Muscle of back (tissue), 13 donors: ENCODE measurements at places on chromosomes 2 and 18. TPM values are rescaled to one million over a fixed set of nuclear protein-coding genes. Genes with fewer than 3 reads are reported as not detected.

Gene PDE11A
- polyA plus RNA-seq, result 0.78 TPM

Gene CD207
- 0.87 TPM for polyA plus RNA-seq

- no peak for DNase-seq
Observed at GRCh38 chr18:51531501-51531900, 334.0 kb upstream of the MEX3C start.

DNA sequence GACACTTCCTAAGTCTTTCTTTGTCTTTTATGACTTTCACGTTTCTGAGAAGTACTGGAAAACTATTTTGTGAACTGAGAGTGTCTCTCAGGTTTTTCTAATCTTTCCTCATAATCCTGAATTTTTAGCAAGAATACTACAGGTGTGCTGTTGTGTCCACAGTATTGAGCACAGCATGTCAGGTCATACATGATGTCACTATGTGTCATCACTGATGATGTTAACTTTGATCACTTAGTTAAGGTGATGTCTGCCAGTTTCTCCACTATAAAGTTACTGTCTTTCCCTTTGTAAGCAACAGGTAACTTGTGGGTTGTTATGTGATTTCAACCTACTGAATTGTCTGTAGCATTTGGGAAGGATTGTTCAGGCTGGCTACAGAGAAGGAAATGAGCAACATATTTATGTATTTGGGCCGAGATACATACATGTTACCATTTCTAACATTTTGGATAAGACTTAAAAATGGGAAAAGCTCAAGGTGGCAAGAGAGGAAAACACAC lies 11.1 kb downstream of the MATN3 start:
- DNase-seq, result no peak

DNA sequence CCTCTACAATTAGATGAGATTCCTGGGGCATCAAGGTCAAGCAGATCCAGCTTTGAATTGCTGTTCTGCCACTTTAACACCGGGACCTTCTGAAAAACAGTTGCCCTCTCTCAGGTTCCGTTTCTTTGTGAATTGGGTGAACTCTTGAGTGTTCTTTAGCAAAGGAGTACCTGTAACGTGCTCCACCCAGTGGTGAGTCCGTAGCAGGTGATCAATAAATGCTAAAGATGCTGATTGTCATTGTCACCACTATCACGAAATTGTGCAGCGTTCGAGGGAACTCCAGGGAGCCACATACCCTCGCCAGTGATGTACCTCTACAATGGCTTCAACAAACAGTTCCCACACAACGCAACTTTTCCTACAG lies 81.9 kb downstream of the TCF7L1 start:
- DNase-seq, result no peak

Gene NEURL3
- 0.20 TPM for polyA plus RNA-seq
